ENCODE measurements at places on chromosomes 1 and 21.

GRCh38 chr1:115539061-115539460, 102.7 kb upstream of the VANGL1 start:
- no peak for DNase-seq

DNA sequence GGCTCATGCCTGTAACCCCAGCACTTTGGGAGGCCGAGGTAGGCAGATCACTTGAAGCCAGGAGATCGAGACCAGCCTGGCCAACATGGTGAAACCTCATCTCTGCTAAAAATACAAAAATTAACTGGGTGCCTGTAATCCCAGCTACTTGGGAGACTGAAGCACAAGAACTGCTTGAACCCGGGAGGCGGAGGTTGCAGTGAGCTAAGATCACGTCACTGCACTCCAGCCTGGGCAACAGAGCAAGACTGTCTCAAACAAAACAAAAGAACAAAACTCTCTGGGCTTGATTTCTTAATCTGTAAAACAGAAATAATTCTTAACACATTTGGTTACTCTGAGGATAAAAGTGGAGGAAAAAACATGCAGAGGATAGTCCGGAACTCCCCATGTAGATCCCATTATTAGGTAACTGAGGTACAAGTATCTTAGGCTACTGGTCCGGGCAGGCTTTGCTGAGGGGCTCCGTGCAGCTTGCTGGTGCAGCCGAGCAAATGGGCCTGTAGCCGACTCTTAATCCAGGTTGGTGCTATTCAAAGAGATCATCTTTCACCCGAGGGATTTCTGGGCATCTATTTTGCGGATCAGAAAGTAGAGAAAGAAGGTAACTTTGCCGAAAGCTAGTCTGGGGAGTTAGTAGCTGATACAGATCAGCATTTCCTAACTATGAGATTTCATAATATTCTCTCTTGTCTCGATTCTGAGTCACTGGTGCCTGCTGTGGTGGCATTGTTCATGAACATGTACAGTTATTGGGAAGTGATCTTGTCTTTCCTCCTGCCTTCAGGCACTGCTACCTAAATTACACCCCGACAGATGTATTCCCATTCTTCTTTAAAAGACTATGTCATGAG, 56.8 kb downstream of the NFIA start:
- no peak for DNase-seq

GRCh38 chr1:101221945-101222429, 14.8 kb upstream of the S1PR1 start:
- no peak for DNase-seq

DNA sequence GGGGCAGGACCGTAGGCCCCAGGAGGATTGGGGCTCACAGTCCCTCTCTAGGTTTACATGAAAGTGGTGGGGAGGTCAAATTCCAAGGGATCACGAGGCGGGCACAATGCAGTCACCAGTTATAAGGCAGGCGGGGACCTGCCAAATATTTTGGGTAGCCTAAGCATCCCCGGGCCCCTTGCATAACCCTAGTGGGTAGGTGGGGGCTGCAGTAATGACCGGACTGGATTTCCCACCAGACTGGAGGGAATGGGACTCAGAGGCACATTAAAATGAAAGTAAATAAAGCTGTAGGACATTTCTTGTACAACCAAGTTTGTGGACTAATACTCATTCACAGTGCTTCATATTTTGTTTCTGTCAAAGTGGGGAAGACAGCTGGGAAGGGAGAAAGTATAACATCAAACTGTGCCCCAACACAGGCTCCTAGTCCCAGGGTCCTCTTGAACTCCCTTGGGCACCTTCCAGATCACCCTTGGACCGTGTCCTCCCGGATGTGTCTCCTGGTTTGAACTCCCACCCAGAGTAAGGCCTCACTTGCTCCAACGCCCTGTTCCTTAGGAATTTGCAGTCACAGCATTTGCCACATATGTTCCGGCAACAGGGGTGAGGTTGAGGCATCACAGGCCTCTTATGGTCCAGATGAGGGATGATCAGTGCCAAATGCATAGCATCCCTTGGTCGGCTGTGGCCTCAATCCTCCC, 28.4 kb upstream of the KIAA0040 start:
- no peak for DNase-seq

DNA sequence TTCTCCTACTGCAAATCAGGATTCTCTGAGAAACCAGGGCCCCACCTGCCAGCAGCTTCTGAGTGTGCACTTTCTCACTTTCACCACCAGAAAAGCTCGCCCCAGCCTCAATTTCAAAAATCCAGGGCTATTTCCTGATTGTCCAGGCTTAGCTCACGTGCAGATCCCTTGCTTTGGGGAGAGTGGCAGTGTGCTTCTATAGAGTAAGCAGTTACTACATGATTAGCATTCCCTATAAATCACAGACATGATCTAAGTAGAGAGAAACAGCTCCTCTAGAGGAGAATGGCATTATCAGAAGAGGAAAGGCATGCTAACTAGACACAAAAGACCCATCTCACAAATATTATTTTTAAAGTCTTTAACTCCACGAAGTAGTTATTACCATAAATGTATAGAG, 456.0 kb upstream of the PKN2 start:
- no peak for DNase-seq

DNA sequence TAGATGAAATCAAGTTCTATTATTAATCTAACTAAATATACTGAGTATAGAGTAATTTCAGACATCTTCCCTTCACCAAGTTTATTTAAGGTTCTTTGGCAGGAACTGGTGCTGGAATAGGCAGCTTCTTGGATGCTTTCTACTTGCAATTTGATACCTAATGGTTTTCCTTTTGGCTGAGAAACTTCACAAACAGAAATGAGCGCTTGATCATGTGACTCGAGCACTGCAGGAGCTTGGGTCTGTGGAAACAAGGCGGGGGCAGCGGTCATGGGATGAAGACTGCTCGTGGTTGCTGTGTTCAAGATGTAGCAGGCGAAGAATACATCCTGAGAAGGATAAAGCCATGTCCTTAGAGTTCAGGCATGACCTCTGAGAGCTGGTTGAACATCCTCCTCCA, 136.8 kb downstream of the PTPRC start:
- DNase-seq: no peak

DNA sequence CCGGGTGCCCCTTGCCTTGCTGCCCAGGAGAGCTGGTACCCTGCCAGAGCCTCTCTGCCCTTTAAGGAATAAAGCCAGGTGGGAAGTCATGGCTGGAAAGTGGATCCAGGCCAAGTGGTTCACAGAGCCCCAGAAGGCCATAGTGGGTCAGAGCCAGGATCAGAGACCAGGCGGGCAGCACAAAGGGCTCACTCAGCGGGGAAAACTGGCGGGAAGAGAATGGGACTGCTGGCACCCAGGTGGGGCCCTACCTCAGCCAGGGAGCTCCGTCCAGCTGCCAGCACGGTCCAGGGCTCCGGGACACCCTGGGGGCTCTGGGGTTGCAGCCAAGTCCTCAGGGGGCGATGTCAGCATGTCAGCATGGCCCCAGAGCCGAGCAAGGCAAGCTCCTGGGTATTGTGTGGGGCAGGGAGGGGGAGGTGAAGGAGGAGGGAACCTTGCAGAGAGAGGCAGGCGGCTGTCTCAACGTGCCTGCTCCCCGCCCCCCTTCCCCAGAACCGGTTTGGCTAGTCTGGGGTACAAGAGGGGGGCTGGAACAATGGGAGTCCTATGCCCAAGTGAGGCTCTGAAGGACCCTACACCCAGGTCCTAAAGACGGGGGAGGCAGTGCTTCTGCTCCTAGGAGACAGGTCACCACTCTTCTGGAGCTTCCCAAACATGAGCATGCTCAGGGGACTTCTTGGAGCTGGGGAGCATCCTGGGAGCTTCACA, at the start of gene ARHGEF19:
Gene ARHGEF19 (minus strand): TSS at position 402 of the 711 bp plus-strand sequence. CDS start 3,598 bp downstream, outside the sequence.
- no peak for DNase-seq

- no peak for DNase-seq
Measured at GRCh38 chr1:150493175-150493574, 6.0 kb downstream of the TARS2 start.

DNA sequence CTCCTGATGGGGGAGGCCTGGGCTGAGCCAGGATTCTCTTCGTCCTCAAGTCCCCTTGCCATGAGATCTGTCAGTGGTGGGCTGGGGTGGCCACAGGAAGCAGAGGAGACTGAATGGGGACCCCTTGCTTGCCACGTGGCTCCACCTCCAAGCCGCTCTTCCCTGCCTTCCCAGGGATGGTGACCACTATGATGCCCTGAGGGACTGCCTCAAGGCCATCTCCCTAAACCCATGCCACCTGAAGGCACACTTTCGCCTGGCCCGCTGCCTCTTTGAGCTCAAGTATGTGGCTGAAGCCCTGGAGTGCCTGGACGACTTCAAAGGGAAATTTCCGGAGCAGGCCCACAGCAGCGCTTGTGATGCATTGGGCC, 20.9 kb upstream of the TMEM222 start:
- no peak for DNase-seq

GRCh38 chr21:33396951-33397350, 6.3 kb upstream of the IFNGR2 start:
- DNase-seq: no peak

- DNase-seq: no peak
Measured at GRCh38 chr21:44024887-44025353, 12.8 kb downstream of the TRAPPC10 start.

- no peak for DNase-seq
Measured at GRCh38 chr1:65048335-65048734, 82.0 kb upstream of the JAK1 start.

GRCh38 chr1:91166106-91166712, 144.4 kb upstream of the ZNF644 start:
- DNase-seq: peak; percentile 54

- no peak for DNase-seq
Measured at GRCh38 chr1:7366955-7367665, 404.0 kb upstream of the VAMP3 start.

All from CD8-positive, alpha-beta memory T cell (primary cell).